Activated CD4-positive, alpha-beta T cell treated with anti-CD3 and anti-CD28 coated beads, Interleukin-10, Interleukin-2, amounts not matched to agents 100 ng/mL and 50 ng/mL, durations not matched to agents 16 hours and 8 hours (primary cell): ENCODE measurements at places on chromosomes 7 and 10.

DNA sequence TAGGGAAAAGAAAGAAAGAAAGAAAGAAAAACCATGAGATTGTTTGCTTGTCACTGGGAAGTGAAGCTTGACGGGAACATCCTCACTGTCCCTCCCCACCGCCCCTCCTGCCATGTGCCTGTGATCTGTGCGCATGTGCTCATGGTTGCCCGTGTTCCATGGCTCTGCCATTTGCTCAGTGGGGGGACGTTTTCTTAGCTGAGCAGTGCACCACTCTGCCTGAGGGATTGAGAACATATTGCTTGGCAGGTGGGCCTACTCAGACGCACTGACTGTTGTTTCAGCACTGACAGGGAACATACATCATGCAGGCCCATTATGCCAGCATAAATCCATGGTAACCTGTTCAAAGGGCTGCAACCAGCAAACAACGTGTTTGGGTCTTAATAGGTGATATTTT, 747.9 kb upstream of the GALNT17 start:
- no peak for DNase-seq

DNA sequence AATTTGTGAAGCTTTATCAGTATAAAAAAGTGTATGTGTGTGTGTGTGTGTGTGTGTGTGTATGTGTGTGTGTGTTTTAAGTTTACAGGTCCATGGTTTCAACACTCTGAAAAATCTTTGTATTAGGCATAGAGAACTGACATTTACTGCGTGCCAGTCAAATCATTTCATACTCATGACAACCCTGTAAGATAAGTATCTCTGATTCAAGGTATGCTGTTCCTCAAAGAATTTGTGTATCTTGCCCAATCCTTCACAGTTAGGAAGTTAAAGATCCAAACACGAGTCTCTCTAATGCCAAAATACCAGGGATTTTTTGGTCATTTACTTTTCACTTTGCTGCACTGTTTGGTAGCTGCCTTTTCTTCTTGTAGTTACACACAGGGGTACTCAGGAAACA, 1121.3 kb upstream of the AUTS2 start:
- no peak for DNase-seq

GRCh38 chr10:63240807-63241206, 107.7 kb downstream of the NRBF2 start:
- no peak for DNase-seq

DNA sequence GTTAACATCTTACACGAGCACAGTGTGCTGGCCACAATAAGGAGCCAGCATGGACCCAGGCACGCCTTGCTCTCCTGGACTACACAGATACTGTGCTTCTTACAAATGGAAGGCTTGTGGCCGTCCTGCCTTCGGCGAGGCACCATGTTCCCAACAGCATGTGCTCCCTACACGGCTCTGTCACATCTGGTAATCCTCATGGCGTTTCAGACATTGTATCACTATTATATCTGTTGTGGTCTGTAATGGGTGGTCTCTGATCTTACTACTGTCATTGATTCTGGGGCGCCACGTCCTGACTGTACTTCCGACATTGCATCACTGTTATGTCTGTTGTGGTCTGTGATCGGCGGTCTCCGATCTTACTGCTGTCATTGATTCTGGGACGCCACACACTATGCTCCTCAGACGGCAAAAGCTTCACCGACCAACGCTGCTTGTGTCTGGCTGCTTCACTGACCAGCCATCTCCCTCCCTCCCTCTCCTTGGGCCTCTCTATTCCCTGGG, 195.4 kb downstream of the MAD1L1 start:
- no peak for DNase-seq

GRCh38 chr10:67043041-67043440, 117.2 kb downstream of the LRRTM3 start:
- DNase-seq: no peak

GRCh38 chr10:50621968-50622705, 1.6 kb downstream of the SGMS1 start:
- DNase-seq: peak; percentile 68

DNA sequence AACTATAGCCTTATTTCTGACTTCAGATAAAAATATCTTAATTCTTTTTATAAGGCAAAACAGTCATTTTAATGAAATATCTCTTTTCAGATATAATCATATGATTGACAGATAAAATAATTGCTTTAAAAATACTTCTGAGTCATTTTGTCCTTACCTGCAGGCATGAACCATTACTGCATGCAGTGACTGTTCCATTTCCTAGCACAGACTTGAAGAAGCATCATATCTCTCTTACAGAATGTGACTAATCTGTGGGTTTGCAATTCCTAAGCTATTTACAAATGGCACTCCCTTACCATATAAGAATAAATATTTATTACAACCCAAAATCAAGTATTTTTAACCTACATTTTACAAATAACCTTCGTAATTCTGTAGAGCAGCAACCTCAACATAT, 120.7 kb downstream of the SRPK2 start:
- peak; percentile 57 for DNase-seq

DNA sequence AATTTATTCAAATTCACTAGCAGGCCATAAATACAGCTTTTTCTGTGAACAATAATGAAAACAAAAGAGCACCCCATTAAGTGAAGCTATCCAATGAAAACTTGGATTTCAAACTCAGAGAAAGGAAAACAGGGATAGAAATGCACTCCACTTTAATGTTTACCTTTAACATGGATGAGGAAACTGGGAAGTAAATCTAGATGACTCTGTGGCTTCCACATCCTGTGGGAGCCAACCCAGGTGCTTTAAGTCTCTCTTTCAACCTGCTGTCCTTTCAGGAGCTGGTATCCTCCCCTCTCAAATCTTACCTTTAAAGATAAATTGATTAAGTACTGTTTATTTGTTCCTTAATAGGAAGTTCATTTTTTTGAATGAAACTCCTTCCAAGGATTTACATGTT, 21.5 kb upstream of the SGMS1 start:
- no peak for DNase-seq

DNA sequence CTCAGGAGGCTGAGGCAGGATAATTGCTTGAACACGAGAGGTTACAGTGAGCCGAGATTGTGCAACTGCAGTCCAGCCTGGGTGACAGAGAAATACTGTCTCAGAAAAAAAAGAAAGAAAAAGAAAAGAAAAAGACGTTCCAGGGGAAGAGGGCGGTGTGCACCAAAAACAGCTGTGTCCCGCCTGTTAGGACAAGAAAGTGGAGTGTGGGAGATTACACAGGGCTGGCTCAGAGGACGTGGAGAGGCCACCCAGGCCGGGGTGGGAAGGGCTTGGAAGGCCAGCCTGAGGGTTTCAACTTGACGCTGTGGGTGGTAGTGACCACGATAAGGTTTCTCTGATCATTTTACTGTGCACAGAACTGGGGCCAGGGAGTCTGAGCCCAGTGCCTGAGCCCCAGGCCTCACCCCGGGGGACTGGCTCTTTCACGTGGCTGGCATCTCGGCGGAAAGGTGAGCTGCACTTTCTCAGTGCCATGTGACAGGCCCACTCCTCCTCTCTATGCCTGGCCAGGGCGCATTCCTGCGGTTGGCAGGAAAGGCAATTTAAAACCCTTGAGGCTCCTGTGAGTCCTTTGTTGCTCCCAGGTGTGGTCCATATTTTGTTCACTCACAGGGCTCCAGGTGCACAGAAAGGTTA, 13.9 kb downstream of the RHBDD2 start:
- DNase-seq: no peak

DNA sequence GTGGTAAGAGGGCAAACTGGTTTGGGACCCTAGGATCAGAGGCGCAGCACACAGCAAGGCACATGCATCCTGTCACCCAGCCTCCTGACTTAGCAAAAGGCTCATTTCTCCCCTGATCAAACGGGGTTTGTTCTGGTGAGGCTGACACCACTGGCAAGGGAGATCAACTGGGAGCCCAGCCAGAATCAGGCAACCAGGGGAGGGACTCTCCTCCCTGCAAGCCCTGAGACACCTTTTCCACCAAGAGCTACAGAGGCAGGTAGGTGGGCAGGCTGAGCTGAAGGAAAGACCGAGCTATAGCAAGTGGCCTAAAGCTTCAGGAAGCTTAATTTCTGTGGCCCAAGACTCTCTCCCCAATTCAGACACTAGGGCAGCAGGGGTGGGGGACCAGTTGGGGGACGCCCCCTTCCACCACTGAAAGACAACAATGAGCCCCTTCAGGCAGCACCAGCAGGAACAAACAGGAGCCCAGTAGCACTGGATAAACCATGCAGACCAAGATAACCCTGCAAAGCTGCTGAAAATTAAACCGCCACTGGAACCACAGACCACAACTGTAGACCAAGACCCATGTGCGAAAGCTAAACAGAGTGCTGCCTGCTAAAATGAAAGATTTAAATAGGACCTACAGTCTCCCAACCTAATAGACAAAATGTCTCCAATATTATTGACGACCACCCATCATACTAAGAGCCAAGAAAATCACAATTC, 27.1 kb upstream of the SAR1A start:
- DNase-seq: peak; percentile 38

DNA sequence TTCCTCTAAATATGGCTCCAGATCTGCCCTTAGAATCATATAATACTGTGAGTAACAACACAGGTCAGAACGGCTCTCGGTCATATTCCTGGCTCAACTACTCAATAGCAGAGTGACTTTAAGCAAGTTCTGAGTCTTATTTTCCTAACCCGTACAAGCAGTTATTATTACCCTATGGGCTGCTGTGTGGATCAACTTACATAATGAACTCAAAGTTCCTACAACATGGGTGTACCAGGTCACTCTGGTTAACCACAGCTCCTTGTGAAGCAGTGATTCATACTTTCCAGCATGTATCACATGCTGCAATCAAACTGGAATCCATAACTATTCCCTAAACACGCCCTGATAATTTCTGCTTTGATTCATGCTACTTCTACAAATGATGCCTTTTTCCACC, 107.3 kb downstream of the LRRN3 start:
- DNase-seq: peak; percentile 33

- no peak for DNase-seq
These were observed 233.3 kb downstream of the HPSE2 start for GRCh38 chr10:99002392-99002791.

DNA sequence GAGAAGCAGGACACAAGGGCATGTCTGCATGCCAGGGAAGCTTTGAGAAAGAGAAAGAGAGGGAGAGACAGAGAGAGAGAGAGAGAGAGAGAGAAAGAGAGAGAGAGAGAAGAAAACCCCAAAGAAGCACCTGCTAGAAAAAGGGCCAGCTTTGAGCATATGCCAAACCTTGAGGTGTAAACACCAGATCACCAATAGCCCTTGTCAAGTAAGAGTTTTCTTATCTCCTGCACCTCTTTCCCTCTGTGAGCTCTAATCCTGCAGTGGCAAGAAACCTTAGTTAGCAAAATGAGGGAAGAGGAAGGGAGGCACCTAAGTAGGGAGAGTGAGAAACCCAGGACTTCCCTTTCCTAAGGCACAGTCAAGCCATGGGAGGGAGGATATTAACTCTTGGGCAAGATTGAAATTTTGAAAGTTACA, 11.3 kb upstream of the TRDMT1 start:
- no peak for DNase-seq

GRCh38 chr7:73973091-73973490, 54.9 kb upstream of the ELN start:
- no peak for DNase-seq

DNA sequence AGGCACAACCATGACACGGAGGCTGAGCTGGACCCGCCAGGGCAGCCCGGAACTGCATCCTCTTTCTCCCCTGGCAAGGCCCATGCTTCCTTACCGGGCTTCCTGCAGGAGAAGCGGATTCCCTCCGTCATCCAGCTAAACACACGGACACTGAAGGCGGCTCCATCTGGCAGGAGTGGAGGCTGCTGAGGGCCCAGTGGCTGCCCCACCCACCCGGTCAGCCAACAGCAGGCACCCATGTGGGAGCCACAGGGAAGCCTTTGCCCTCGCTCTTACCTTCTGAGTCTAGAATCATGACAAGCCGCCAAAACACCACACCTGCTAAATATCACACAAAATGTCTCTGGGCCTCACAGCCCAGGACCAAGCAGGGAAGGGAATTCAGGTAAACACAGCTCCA, 321.6 kb upstream of the RNF32 start:
- DNase-seq: no peak

DNA sequence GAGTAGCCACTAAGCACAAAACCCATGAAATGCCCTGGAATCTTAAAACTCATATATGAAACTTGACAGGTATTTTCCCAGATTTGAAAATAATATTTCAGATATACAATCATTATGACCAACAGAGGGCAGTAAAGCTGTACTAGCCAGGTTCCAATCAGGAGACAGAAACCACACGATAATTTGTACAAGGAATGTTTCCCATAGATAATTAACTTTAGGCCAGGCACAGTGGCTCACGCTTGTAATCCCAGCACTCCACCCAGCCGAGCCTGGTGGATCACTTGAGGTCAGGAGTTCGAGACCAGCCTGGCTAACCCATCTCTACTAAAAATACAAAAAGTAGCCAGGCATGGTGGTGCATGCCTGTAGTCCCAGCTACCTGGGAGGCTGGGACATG, 31.0 kb upstream of the NUB1 start:
- no peak for DNase-seq

GRCh38 chr10:42769673-42770072, 12.9 kb upstream of the BMS1 start:
- no peak for DNase-seq

GRCh38 chr7:1995426-1995825, 237.3 kb downstream of the MAD1L1 start:
- DNase-seq: no peak

DNA sequence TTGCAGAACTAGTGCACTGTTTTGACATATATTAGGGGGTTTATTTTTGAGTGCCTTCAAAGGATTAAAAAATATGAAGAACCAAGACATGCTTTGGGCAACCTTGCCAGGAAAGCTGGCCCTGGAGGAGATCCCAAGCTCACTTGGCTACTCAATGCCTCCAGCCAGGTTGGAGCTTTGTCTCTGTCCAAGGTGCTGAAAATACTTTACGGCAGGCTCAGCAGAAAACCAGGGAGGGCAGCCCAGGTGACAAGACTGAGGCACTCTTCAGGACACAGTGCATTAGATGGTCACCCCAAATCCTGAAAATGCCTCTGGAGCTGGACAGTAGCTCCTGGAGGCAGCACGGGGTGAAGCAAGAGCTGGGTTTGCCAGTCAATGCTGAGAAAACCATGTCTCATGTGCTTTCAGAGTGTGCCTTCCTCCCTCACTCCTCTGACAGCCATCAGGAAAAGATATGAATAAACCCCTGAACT, 5.8 kb upstream of the KCNH2 start:
- peak; percentile 35 for DNase-seq

DNA sequence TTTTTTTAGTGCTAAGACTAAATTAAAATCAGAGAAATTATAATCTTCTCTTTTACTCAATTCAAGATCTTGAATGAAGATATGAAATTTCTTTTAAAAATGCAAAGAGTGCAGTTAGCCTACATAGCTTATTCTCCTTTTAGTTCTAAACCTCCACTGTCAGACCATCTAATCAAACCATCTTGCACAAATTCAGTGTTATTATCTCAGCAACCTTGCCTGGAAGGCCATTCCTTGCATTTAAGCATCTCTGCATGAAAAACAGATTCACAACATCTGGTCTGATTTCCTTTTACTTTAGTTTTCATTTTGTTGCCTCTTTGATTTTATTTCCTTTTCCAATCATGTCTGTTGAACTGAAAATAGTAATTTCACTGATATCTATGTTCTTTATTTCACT, 527.2 kb upstream of the LRRTM3 start:
- no peak for DNase-seq

GRCh38 chr10:46052791-46053375, 6.8 kb upstream of the MSMB start:
- DNase-seq: no peak

- DNase-seq: no peak
These were observed 58.6 kb upstream of the LOXL4 start for GRCh38 chr10:98326621-98327027.

- DNase-seq: no peak
These were observed 5.5 kb upstream of the OPN4 start for GRCh38 chr10:86648704-86649427.
